Cortex of kidney (tissue), 1 donor: ENCODE measurements at places on chromosomes 5 and 9.

DNA sequence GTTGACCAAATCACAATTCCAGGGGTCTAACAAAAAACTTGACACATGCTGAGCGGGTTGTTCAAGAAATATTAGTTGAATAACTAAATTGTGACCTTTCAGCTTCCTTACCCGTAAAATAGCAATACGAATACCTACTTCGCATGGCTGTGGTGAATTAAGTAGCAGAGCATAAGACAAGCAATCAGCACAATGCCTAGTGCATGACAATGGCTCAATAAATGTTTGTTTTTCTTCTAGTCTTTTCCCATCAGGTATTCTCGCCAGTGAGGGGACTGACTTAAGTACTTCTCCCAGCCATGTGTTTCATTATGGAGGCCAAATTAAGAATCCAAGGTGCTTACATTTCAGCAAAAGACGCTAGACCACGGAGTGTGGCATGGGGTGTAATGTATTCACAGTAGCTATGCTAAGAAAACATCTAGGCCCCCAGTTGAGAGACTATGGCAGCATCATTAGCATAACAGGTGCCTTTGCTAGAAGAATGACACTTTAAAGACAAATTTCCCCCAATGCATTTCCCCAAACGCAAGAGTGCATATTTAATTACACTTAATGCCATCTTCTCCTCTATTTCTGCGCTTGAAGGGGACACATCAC, 145.9 kb downstream of the ASTN2 start:
- no peak for DNase-seq

DNA sequence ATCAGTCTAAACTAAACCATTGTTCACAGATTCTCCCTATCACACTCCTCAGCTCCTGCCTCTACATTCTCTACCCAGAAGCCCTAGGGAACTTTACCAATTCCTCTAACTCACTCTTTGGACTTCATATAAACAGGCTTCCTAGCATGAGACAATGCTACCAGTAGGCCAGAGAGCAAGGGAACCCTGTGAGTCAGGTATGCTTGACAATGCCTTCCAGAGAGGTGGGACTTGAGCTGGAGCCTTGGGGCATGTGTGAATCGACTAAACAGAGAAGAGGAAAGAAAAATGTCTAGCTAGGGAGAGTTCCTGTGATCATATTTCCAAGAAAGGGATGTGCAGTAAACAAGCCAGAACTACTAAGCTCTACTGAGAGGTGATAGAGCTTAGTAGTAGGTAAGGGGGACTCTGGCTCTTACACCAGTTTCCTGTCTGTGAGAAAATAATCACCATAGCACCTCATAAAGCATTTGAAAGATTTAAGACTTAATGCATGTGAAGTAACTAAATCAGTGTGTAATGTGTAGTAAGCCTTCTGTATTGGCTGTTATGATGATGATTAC, 6.4 kb upstream of the RFK start:
- DNase-seq, result no peak

GRCh38 chr9:121945281-121945680, 147.8 kb downstream of the TTLL11 start:
- DNase-seq, result no peak

DNA sequence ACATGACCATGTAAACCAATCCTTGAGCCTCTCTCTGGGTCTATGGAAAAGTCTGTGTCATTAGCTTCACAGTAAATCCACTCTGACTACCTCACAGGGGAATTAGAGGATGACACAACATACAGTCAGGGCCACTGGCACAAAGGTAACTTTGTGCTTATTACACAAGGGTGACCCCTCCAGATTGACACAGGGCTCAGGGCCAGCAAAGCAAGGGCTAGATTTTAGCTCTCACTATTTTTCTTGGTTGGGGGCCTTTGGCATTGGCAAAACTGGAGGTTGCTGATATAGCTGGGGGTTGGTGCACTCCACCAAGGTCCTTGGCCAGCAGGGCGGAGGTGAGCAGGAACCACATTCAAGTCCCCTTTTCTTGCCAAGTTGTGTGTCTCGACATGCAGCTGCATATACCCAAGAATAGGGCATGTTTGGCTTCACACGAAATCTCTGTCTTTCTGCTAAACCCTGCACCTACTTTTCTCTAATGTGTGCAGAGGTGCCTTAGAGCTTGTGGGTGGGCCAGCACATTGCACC, 15.2 kb upstream of the OSMR start:
- DNase-seq, result no peak

DNA sequence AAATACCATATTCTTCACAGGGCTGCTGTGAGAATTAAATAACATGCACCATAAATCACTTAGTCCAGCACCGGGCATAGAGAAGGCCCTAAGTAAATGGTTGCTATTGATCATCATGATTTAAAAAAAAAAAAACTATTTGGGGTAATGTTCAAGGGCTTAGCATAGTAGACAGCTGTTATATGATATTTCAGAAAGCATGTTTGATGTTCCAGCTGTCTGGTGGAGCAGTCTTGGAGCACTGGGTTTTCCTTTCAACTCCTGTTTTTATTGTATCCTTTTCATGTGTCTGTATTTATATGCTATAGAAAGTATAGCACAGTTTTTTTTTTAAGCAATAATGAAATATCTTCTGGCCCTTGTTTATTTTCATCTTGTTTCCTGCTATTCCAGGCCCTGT, 28.0 kb upstream of the TOMM5 start:
- DNase-seq, result no peak

DNA sequence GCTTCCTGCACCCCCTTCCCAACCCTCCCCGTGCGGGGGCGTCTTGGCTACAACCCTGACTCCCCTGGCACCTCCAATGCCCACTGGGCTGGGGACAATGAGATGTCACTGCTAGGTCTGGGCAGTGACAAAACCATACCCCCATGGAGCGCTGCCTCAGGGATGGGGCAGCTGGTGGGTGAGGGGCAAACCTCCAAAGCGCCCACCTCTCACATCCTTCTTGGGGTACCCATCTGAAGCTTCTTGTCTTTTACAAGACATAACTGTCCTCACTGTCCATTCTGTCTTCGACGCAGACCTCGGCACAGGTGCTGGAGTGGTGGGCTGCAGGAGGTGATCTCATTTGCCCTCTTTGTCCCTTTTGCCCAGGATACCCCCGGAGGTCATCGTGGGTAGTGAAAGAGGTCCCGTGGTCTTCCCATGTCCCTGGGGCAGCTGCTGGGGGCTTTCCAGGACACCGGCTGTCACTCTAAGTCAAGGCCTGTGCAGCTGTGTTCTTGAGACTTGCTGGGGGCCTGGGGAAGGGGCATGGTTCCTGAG, 27.8 kb upstream of the CSF1R start:
- no peak for DNase-seq

DNA sequence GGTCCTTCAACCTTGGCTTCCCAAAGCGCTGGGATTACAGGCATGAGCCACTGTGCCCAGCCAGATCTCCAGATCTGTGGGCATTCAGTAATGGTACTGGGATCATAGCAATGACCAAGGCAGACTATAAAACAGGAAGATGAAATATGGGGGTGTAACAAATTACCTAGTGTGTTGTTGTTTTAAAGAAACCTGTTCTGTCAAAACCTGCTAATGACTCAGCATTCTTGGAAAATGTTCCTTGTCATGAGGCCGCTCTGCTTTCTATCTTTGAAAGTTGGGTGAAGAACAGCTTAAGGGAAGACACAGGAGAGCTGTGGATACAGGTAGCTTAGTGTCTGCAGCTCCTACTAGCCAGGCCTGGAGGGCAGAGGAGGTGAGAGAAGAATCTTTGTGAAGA, 19.4 kb downstream of the TARS1 start:
- DNase-seq, result no peak

DNA sequence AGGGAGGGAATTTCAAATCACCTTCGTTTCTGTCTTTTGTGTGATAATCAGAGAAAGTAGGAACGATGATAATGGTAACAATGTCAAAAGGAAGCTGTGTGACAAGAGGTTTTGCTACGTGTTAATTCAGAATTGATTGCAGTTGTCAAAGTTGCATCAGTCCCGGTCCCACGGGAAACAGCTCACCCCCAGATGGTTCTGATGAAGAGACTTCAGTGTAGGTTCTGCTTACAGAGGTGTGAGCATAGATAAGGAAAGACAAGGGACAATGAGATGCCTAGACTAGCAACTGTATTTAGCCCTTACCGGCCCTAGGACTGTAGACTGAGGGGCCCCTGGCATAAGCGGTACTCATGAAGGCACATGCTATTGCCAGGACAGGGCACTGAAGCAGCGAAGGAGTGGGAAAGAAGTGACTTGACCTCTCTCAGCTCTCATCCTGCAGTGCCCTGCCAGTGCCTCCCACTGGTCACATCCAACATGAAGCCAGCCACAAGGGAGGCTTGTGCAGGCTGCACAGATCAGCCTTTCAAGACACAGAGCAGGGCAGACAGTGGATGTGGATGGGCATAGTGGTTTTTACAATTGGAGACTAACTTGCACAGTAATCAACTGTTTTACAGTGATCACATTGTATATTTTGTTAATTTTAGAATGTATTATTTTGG, 21.1 kb downstream of the PDE8B start:
- no peak for DNase-seq

DNA sequence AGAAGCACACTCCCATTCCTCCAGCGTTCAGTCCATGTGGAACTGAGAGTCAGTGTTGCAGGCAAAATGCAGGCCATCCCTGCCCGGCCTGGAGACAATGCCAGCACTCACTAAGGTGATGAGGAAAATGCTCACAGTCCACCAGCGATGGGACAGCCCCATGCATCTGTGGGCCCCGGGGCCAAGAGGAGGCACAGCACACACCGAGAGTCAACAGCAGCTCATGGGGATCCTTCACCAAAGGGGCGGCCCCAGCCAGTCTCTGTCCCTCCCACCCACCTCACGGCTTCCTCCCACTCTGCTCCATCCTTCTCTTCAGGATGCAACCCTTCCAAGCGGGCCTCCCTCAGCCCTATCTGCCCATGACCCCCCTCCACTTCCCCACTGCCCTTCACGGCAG, 6.2 kb downstream of the SEMA4D start:
- DNase-seq, result no peak

GRCh38 chr9:97503862-97504210, 2.4 kb downstream of the TMOD1 start:
- DNase-seq, result no peak

GRCh38 chr9:99140685-99141314, 35.9 kb downstream of the TGFBR1 start:
- DNase-seq, result no peak

- no peak for DNase-seq
These were observed at the start of gene MAP1B for GRCh38 chr5:72107131-72107900. MAP1B (plus strand) TSS chr5:72107475; CDS start chr5:72107532, 57 bp downstream.

- no peak for DNase-seq
These were observed 40.6 kb downstream of the ZNF883 start for GRCh38 chr9:112971415-112971814.

DNA sequence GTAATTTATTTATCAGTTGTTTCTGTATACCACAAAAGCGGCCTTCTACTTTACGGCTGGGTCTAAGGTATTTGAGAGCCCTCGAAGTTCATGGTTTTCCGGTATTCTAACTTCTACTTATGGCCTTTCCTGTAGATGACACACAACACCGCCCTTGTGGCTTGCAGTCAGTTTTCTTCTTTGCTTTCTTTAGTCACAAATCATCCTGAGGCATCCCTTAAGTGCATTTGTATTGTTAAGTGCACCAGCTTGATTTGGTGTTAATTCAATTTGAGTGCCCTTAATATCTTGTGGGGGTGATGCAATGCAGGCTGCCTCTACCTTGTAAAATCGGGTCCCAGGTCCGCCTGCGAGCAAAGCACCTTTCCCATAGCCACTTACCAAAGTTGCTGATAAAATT, 511.9 kb downstream of the CCDC171 start:
- no peak for DNase-seq

DNA sequence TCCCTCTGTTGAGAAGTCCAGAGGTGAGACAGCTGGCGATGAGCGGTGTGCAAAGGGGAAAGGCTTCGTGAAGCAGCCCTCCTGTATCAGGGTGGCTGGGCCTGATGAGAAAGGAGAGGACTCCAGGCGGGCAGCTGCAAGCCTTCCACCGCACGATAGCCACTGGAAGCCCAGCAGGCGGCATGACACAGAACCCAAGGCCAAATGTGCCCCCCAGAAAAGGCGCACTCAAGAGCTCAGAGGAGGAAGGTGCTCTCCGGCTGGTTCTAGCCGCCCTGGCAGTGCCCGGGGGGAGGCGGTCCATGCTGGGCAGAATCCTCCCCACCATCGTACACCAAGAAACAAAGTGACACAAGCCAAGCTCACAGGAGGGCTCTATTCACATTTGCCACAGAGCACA, 60.3 kb downstream of the TEX10 start:
- DNase-seq, result no peak

- no peak for DNase-seq
These were observed 14.9 kb upstream of the GABRG2 start for GRCh38 chr5:162052676-162053075.

DNA sequence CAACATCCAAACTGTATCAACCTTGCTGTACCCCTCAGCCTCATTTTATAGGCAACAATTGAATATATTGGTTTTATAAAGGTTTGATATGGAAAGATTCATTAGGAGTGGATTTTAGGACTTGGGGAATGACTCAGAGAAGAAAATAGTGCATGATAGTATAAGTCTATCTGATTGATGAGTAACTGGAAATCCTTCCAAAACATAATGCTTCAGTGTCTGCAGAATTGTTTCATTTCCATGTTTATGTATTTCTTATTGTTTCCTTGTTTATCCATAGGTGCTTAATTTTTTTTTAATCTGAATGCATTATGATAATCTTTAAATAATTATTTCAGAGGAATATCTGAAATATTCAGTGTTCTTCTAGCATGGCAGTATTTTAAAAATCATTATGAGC, 12.6 kb downstream of the JAK2 start:
- DNase-seq, result no peak

DNA sequence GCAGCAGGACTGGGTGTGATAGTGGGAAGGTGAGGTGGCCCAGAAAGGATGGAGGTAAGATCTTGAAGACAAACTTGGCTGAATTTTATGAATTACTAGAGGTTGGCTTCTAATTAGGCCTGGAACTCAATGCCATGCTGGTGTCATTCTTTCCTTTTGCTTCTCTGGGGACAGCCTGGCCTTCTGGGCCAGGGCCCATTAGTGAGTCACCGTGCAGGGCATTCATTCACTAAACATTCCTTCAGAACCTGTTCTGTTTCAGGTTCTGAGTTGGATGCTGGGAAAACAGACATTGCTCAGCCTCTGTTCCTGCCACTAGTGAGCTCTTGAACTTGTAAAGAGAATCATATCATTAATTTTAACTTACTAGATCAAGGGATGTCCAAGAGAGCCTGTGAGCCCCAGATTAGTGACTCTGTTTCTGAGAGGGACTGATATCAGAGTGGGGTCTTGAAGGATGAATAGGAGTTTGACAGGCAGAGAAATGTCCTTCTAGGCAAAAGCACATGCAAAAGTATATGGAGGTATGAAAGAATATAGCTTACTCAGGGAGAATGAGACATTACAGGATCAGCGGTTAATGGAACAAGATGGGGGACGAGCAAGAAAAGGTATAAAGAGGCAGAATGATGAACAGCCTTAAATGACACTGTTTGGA, 66.5 kb downstream of the LHX2 start:
- no peak for DNase-seq

GRCh38 chr5:74433255-74433895, 207.2 kb downstream of the ENC1 start:
- DNase-seq, result no peak

- DNase-seq, result no peak
These were observed 44.7 kb upstream of the CD180 start for GRCh38 chr5:67241326-67241725.
